ENCODE measurements at places on chromosomes 1 and 21.

DNA sequence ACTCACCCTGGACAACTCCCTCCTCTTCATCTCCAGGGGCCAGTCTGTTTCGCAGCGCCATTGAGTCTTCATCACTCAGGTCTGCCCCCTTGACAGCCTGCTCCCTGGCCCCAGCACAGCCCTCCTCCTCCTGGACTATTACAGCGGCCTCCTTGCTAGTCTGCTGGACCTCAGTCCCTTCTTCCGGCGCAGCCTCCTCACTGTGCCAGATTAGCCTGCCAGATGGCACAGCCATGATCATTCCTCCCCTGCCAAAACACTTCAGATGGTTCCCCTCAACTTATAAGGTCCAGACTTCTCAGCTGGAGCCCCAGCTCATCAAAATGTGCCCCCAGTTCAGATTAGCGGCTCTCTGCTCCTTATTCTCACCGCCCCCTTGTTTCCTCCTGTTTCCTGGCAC is 7.0 kb upstream of the CELSR2 start:
- peak; percentile 77 for DNase-seq

GRCh38 chr21:14245711-14246110 is 29.8 kb downstream of the RBM11 start:
- no peak for DNase-seq

DNA sequence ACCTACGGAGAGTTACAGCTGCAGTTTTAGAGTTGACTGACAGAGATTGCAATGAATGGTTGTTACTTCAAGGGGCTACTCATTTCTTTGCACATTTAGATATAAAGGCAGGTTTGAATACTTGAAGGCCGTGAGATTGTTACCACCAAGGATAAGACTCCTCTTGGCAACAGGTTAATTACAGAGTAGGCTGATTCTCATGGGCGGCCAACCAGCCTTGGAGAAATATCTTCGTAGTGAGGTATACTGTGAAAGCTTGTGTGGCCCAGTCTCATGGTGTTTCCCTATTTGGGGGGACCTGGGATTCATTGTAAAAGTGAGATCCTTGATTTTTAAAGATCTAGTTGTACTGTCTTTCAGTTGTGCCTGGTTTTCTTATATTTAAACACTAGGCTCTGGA is 103.2 kb upstream of the OLFM3 start:
- DNase-seq = no peak

GRCh38 chr1:205979301-205979700 is 23.9 kb downstream of the RAB7B start:
- DNase-seq = no peak

- DNase-seq = no peak
Observed at GRCh38 chr1:11594222-11594621, 60.0 kb downstream of the FBXO2 start.

- DNase-seq = no peak
Observed at GRCh38 chr21:34271189-34271851, 92.5 kb upstream of the KCNE2 start.

DNA sequence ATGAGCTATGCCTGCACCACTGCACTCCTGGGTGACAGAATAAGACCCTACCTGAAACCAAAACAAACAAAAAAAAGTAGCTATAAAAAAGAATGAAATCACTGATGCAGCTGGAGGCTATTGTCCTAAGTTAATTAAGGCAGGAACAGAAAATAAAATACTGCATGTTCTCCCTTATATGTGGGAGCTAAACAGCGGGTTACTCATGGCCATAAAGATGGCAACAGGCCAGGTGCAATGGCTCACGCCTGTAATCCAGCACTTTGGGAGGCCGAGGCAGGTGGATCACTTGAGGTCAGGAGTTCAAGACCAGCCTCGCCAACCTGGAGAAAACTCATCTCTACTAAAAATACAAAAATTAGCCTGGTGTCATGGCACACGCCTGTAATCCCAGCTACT is 152.7 kb downstream of the PIK3R3 start:
- DNase-seq = no peak

DNA sequence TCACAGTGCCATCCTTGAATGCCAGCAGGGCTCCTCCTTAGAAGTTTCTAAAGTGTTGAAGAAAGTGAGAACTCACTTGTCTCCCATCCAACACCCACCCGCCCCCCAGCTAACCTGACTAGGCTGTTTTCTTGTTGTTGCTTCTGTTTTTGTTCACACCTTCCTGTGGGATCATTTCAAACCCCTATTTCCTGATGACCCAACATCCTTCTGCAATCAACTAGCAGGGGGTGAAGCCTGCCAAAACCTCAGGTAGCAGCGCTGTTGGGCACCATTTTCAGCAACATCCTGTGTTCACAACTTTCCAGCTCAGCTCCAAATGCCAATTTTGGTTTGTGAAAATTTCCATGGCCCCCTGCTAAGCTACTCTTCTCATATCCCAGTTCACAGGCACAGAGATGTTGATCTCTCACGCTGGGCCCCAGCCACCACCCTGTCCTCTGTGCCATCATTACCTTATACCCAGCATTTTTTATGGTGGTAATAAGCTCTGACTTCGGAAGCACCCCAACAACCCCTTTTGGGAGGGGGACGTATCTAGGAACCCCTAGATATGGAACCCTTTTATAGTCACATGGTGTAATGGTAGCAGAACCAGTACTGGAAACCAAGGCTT is 41.4 kb downstream of the CDC7 start:
- DNase-seq = no peak

GRCh38 chr21:36988536-36988935 is 18.0 kb upstream of the RIPPLY3 start:
- DNase-seq = no peak

DNA sequence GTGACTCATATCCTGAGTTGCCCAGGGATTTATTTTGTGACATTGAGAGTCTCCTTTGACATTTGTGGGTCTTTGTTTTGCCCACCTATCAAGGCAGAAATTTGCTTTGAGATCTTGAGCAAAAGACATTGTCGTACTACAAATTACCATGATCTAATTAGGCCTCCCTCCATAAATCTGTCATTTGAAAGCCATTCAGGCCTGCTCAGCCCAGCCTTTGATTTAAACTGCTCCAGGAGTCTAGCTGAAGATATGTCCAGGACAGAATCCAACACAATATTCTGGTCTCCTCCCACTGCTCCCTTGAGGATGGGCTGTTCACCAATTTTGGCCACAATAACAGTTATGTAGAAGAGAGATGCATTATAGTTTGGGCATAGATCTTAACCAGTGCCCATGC is 86.7 kb downstream of the PROX1 start:
- no peak for DNase-seq

GRCh38 chr1:7228252-7228961 is 443.2 kb downstream of the CAMTA1 start:
- DNase-seq = no peak

DNA sequence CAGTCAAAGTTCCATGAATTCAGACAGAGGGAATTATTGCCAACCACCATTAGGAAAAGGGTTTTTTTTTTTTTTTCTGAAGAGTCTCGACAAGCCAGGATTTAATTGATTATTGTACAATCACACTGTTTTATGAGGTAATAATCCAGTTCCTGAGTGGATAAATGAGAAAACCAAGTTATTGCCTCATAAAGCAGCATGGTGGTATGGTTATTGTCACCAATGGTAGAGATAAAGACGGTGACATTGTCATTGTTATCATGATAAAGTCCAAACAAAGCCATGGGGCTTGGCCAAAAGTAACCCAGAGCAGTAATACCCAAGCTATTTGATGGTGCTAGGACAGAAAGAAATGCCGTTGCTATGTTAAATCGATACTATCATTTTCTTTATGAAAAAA is 232.8 kb downstream of the USH2A start:
- no peak for DNase-seq

DNA sequence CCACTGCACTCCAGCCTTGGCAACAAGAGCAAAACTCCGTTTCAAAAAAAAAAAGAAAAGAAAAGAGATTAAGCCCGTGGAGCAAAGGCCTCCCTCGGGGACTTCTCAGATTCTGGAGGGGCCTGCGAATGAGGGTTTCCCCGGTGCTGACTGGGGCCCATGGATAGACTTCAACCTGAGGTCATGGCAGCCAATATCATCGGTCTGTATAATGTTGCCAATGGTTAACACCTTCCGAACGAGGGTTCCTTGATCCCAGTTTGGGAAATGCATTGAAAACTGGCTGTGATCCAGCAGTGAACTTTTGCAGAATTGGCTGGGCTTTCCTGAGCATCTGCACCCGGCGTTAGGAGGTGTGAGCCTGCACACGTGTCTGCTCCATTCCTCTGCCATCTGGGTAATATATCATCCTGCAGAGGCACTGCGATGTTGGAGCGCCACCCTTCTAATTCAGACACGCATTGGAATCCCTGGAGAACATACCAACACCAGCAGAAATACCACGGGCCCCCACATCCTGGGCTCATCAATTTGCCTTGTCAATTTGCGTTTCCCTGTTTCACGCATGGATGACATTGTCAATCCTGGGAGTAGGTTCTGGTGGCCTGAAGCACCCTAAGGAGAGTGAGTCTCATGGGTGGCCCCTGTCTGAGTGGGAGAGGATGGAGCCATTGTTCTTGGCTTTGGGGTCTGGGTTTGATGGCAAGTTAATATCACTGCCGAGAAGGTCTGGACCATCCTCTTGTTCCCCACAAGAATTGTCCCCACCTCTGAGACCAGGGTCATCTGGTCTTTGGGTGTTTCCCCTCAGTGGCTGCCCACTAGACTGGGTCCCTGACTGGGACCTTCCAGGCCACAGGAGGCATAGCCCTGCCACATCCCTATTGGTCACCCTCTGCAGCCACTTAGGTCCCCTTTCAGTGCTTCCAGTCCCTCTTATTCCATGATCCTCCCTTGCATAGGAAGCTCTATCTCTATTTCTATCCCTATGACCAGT is 441.0 kb downstream of the PTPRU start:
- DNase-seq = no peak

GRCh38 chr1:99544328-99544727 is 101.6 kb upstream of the PALMD start:
- DNase-seq = peak; percentile 14

DNA sequence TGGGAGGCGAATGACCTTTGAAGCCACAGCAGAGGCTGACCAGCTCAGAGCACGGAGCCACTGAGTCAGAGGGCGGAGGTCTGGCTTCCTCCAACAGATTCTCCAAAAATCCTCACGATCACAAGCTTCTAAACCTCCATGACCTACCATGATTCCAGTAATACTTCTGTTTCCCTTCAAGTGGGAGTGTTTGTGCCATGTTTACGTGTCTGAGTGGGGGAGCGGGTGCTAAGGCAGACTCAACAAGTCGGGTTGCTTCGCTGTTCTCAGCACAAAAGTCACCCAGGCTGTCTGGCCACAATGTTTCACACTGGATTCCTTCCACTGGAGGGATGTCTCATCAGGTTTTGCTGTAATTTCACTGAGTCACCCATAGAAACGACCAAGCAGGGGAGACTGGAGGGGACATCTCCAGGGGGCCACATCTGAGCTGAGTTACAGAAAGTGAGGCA is 86.2 kb downstream of the SLC66A1 start:
- peak; percentile 57 for DNase-seq

DNA sequence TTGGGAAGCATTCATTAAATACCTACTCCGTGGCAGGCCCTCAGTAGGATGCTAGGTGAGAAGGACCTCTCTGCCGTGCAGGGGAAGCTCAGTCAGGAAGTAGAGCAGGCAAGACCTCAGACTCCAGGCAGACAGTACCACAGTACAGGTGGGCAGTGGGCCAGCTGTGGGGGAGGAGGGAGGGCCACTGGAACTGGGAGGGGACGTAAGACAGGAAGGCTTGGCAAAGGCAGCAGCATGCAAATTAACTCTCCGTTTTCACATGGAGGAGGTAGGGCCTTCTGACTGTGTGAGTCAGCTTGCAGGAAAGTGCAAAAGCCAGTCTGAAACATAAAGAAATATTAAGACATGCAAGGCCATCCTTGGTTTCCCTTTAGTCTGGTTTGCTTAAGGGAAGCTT is 157.7 kb downstream of the TRIM33 start:
- peak; percentile 43 for DNase-seq

DNA sequence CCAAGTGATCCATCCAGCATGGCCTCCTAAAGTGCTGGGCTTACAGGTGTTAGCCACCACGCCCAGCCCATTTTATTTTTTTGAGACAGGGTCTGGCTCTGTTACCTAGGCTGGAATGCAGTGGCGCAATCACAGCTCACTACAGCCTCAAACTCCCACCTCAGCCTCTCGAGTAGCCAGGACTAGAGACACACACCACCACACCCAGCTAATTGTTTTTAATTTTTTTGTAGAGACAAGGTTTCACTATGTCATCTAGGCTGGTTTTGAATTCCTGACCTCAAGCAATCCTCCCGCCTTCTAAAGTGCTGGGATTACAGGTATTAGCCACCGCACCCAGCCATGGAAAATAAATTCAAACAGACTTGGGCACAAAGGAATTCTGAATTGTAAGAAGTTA is 31.9 kb downstream of the PUM1 start:
- DNase-seq = no peak

DNA sequence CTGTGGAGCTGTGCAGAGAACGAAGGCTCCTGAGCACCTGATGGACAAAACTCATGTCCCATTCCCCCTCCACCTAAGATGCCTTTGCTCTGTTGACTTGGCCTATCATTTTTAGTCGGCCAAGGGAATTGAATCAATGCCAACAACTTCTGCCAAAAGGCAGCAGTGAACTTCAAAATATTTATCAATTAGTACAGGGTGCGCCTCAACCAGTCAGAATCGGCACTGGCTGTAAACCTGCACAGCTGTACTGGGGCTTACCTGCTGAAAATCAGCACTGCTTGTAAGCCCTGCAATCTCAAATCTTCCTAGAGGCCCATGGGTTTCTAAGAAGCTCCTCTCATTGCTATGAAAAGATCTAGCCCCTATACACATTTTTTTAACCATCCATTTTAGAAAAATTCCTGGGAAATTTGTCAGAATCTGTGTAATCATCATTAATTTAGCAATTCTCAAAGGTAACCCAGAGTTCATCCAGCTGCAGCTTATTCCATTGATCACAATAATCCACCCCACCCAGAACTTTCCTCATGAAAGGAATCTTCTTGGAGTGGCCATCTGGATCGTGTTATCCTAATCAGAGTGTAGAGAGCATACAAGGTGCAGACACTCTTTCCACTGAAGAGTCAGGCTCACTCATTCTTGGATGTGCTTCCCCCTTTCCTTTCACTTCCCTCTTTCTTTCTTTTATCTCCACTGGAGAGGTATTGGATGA is 40.2 kb downstream of the ADAMTS1 start:
- no peak for DNase-seq

GRCh38 chr1:154609398-154610380 is 1.7 kb upstream of the ADAR start:
- DNase-seq = peak; percentile 28

- no peak for DNase-seq
Observed at GRCh38 chr1:23184212-23184934, 15.7 kb upstream of the LUZP1 start.

- no peak for DNase-seq
Observed at GRCh38 chr1:119081700-119082099, 58.8 kb downstream of the WARS2 start.

DNA sequence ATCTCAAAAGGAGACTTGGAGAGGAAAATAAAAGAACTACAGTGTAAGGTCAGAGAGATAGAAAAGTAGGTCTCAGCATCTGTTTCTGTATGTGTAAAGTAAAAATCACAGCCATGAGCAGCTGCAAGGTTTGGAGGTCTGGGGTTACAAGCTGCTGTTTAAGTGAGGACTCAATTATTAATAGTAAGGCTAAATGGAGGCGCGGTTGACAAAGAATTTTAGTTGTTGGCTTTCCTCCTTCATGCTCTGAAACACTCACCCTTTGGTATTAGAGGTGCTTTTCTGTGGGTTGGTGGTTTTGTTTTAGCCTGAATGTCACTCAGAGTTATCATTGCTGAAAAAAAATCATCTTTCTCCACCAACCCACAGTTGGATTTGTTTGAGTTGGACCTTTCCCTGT is 59.8 kb upstream of the HAO2 start:
- DNase-seq = no peak
